ENCODE measurements at places on chromosomes 5 and 9.
A peak's percentile ranks its signal among the peaks of the same experiment; 100 is the strongest.

DNA sequence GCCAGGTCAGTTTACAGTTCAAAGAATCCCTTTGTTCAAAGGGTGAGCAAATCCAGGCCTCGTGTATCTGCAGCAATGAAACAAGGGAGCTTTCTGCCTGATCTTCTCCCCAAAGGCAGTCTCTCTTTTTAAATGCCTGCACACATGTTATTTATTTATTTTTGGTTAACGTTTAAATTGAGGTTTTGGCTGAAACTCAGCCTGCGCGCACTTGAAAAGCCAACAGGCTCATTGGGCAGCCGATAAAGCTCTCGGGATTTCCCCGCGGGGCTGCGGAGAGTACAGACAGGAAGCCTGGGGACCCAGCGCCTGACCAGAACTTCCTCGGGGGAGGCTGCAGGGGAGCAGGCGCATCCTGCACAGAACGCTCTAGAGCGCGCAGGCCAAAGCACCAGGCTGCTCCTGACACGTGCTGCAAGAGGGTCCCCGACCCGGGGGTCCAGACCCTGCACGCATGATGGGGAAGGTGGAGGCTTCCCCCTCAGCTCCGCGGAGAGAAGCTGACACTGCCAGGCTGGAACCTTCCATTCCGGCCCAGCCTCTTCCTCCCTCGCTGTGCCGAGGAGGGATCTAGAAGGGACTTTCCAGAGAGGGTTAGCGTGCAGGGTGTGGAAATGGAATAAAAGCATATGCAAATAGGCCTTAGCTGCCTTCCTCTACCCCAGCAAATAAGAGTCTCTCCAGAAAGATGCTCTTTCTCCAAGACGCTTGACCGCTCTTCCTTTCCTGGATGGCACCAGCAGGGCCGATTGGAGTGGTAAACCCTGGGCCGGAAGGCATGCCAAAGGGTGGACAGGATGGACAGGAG, 46.1 kb downstream of the PTTG1 start:
- peak; percentile 45 for DNase-seq

GRCh38 chr9:124860582-124861341, 995 bp downstream of the RPL35 start:
- no peak for DNase-seq

DNA sequence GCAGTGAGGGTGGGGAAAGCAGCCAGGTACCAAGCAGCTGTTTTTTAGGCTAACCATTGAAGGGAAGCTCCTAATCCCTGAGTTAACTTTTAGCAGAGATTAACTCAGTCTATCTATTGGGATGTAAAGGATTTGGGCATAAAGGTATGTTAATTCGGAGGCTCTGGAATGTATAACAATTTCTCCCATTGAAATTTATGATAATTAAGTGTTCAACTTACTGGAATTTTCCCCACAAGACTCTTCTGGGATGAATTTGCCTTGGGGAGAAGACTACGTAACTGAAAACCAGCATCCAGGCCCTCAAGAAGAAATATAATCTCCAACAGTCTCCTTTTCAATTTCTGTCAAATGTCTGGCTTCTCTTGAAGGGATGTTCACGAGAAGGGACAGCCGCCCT, 23.6 kb downstream of the ZFP62 start:
- no peak for DNase-seq

- no peak for DNase-seq
Observed at GRCh38 chr9:14526504-14526903, 166.7 kb downstream of the ZDHHC21 start.

GRCh38 chr5:170308686-170309085, 11.1 kb upstream of the LCP2 start:
- no peak for DNase-seq

- no peak for DNase-seq
Observed at GRCh38 chr5:91307048-91307447, 76.1 kb downstream of the ARRDC3 start.

- DNase-seq = no peak
Observed at GRCh38 chr5:89735082-89735481, 674.5 kb downstream of the CETN3 start.

DNA sequence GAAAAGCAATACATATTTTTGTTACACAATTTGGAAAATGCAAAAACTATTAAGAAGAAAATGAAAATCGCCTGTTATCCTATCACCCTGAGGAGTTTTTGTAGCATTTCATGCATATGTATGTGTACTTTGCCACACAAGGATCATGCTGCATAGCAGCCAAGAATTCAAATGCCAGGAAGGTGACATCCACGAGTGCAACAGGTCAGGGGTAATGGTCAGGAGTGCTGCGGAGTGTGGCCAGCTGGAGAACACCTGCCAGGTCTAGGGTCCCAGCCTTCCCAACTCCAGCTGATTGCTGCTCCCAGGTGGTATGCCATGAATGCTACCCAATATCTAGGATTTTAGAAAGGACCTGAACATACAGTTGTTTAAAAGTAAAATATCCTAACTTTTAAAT, 617.1 kb downstream of the PRELID2 start:
- no peak for DNase-seq

GRCh38 chr5:89457411-89458331, 574.7 kb upstream of the MEF2C start:
- no peak for DNase-seq

- DNase-seq = no peak
Observed at GRCh38 chr9:119252671-119253299, 116.5 kb downstream of the BRINP1 start.

GRCh38 chr5:139312075-139312474, 18.5 kb downstream of the MATR3 start:
- DNase-seq = no peak

- no peak for DNase-seq
Observed at GRCh38 chr5:64811050-64811640, 42.4 kb downstream of the CWC27 start.

GRCh38 chr5:170491479-170491878, 12.3 kb upstream of the KCNIP1 start:
- no peak for DNase-seq

- DNase-seq = no peak
Observed at GRCh38 chr5:139374909-139375308, 8.2 kb downstream of the SLC23A1 start.

GRCh38 chr9:114592356-114592755, 4.8 kb downstream of the ATP6V1G1 start:
- DNase-seq = no peak

GRCh38 chr5:129271308-129271707, 176.8 kb downstream of the ISOC1 start:
- no peak for DNase-seq

- no peak for DNase-seq
Observed at GRCh38 chr5:114948363-114948762, 221.3 kb downstream of the TRIM36 start.

DNA sequence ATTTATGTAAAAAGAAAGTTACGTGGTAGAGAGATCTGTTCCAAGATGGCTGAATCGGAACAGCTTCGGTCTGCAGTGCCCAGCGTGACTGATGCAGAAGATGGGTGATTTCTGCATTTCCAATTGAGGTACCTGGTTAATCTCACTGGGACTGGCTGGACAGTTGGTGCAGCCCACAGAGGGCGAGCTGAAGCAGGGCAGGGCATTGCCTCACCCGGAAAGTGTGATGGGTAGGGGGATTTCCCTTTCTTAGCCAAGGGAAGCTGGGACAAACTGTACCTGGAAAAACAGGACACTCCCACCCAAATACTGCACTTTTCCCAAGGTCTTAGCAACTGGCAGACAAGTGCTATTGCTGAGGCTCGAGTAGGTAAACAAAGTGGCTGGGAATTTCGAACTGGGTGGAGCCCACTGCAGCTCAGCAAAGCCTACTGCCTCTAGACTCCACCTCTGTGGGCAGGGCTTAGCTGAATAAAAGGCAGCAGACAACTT, 13.1 kb upstream of the HSD17B4 start:
- no peak for DNase-seq

DNA sequence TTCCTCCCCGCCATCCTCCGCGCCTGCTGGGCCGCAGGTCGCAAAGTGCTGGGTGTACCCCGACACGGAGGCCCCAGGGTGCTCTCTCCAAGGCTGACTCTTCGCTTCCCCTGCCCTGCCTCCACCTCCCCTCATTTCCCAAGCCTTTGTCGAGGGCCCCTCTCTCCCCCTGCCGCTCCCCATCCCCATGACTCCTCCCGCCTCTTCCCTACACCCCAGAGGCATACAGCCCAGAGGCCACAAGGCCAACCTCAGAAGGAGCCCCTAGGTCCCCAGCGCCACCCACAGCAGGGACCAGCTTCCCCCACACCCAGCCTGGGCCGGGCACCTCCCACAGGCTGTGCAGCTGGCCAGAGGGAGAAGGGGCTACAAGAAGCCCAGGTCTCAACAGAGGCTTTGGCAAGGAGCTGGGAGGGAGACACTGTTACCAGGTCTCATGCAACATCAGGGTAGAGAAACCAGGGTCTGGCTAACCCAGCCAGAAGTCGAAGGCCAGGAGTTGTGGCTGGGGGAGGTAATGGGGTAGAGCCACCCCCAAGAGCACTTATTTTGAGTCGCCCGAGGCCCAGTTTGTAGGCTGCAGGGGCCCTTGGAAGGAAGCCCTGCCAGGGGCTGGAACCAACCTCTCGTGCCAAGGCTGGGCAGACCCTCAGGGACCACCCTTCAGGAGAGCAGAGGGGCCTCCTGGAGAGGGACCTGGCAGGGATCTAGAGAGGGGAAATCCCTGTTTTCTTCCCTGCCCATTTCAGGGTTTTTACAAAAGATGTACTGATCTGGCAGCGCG, 24.5 kb upstream of the SARDH start:
- no peak for DNase-seq

DNA sequence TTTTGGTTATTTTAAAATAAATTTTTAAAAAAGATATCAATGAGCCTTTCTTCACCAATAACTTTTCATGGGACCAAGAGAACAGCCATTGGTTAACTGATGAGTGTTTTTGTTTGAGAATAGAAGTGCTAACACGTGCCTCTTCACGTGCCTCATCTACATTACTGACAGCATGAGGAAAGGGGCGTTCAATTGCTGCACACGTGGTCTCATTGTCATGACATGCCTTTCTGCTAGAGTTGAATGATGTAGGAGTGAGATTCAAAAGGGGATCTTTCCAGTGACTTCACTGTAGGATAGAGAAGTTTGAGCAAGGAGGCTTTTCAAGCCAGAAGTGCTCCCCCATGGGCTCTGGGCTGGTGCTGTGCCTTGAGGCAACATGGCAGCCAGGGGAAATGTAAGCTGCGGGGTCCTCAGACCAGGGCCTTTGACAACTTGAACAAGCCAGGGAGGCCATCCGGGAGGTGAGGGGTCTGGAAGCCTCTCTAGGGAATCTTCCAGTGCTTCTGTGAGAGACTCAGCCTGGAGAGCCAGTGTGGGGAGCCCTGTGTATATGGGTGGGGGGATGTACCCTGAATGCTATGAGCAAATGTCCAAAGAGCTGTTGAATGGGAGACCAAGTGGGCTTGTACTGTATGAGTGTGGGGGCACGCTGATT, 51.2 kb upstream of the FSTL4 start:
- no peak for DNase-seq

- DNase-seq = no peak
Observed at GRCh38 chr5:152151940-152152339, 227.3 kb upstream of the GLRA1 start.

- no peak for DNase-seq
Observed at GRCh38 chr5:158619083-158619788, 480.5 kb downstream of the EBF1 start.

- DNase-seq = no peak
Observed at GRCh38 chr5:35416217-35416988, 186.1 kb upstream of the PRLR start.

DNA sequence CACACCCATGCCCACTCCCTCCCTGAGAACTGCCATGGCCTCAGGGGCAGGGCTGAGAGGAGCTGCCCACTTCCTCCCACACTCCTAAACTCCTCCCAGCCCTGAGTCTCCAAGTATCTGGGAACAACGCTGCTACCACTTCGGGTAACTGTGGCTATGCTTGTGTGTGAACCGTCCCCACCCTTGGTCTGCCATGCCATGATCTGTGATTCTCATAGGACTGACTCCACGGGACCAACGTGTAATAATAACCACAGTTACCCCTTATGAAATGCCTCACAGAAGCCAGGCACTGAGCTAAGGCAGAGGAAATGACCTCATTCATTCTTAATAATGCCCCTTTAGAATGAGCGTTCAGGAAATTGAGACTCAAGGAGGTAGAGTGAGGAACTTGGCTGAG, 103.9 kb upstream of the SMIM23 start:
- DNase-seq = no peak

- no peak for DNase-seq
Observed at GRCh38 chr9:137648396-137648795, 29.6 kb downstream of the EHMT1 start.

DNA sequence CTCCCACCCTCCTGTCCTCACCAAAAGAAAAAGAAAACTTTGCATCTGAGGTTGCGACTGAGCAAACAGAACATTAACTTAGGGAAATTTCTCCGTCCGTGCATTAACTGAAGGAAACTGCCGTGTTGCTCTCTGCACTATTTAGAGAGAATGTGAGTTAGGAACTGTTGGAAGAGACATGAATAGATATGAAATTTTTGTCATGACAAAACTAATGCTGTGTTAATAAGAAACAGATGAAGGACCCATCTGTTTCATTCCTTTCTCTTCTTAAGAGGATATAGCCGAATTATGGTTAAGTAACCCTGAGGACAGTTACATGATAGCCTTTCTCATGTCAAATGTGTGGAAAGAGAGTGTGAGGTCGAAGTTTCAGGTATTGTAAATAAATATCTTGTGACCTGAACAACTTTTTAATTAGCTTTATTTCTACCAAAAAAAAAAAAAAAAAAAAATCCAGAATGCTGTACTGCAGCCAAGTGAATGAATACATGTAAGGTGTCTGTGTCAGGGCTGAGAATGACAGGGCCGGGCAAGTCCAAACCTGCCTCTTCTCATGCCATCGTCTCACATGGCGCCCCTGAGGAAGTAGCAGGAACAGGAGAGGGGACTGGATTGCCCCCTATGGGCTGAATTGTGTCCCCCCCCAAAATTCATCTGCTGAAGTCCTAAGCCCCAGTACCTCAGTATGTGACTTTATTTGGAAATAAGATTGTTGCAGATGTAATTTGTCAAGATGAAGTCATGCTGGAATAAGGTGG, 35.6 kb upstream of the ANKRD33B start:
- DNase-seq = no peak

DNA sequence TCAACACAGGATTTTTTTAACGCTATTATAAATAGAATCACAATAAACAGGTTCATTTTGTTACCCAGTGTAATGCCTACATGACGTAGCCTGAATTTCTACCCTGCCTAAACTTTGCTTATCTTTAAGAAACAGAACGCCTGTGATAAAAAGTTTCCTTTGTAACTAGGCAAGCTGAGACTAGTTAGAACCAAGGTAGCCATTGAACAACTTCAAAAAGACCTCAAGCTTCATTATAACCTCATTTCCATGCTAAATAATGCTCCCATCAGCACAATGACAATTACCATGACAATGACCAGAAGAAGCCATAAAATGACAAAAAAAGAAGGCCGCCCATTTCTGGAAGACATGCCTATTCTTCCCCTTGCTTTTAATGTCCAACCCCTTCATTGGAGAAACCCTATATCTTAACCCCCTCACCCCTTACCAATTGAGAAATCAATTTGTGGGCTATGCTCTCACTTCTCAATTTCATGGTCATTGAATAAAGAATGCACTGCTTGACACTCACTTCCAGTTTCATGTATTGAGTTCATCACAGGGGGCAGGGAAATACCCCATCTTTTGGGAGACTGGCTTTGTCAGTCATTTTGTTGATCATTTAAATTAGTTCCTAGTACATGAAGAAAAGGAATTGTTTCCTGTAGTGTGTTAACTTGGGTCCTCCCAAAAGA, 276.8 kb downstream of the MCTP1 start:
- no peak for DNase-seq

All from activated T-helper 1 cell treated with anti-CD3 and anti-CD28 coated beads, Interleukin-2, amount 50 U/mL, for 16 hours (primary cell).